ENCODE measurements at places on chromosomes 7 and 10.

DNA sequence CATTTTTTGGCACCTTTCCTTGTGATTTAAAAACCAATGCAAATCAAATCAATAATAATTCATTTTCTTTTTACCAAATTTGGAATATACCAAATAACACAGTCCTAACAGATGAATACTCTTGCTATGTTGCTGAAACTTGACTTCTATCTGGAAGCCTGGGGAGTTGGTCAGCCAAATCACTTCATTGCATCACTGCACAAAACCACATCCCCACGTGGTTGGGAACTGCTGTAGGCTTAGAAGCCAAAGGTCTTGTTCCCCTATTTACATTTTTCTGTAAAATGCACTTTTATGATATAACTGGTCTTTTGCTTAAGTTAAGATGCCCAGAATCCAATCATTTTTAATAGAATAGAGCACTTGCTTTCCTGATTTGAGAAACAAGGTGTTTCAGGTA is 15.2 kb downstream of the GPR85 start:
- no peak for DNase-seq

DNA sequence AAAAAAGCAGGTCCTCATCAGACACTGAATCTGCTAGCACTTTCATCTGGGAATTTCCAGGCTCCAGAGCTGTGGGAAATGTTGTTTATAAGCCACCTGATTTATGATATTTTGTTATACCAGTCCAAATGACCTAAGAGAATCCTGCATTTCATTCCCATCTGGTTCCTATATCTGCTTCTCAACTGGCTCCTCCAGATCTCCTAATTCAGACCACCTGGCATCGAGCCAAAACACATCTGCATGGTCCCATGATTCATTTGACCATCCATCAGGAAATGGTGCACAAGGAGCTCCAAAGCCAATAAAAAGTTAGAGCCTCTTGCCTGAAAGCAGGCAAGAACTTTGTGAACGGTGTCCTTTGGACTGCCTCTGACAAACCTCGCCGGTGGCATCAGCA is 108.9 kb downstream of the IPMK start:
- DNase-seq, result no peak

- DNase-seq, result no peak
These were observed 156.4 kb downstream of the OAT start for GRCh38 chr10:124262234-124262865.

- no peak for DNase-seq
These were observed 203.4 kb upstream of the GPR26 start for GRCh38 chr10:123462756-123463155.

DNA sequence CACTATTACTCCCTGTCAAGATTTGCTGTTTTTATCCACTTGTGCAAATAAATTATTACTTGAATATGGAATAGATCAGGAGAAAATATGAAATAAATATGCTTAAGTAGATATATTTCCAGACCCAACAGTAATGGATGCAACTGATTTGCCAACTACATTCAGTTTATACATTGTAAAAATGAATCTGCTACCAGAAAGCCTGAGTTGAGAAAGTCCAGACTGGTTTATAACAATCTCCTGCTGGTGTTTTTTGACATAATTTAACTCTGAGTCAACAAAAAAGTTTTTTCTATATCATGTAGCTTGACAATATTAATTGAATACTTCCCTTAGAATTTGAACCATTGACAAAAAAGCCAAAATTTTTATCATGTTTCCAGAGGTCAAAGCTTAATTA is 265.8 kb upstream of the SEMA3D start:
- DNase-seq, result no peak
